Natural killer cell (primary cell): ENCODE measurements at places on chromosomes 3 and 15. TPM values are rescaled to one million over a fixed set of nuclear protein-coding genes. Genes with fewer than 3 reads are reported as not detected.

- no peaks in the 10 kb centered on the region for H3K27me3 ChIP-seq
- DNase-seq = no peak
- no peaks in the 10 kb centered on the region for H3K36me3 ChIP-seq
- H3K4me1 ChIP-seq = no peaks in the 10 kb centered on the region
These were observed 1162.4 kb downstream of the TUSC7 start for GRCh38 chr3:117871934-117872333.

The BNC1 gene
- not detected for total RNA-seq

GRCh38 chr15:65182538-65182937 lies 2.6 kb downstream of the CLPX start:
- peaks cover 24% of the 10 kb centered on the region for H3K4me1 ChIP-seq
- peaks cover 25% of the 10 kb centered on the region for H3K36me3 ChIP-seq
- DNase-seq = no peak
- no peak overlapping the region for H3K4me3 ChIP-seq
- H3K27ac ChIP-seq = no peak overlapping the region

The ANO10 gene
- total RNA-seq = 11.2 TPM

The CACNA1D gene
- total RNA-seq = 10.1 TPM

The KNG1 gene
- not detected for total RNA-seq

- no peak overlapping the region for H3K27ac ChIP-seq
- H3K27me3 ChIP-seq = no peaks in the 10 kb centered on the region
- H3K4me3 ChIP-seq = no peak overlapping the region
- no peaks in the 10 kb centered on the region for H3K36me3 ChIP-seq
These were observed 28.9 kb upstream of the RNF7 start for GRCh38 chr3:141709126-141709770.

The GOLGA8M gene
- total RNA-seq = 24.6 TPM

DNA sequence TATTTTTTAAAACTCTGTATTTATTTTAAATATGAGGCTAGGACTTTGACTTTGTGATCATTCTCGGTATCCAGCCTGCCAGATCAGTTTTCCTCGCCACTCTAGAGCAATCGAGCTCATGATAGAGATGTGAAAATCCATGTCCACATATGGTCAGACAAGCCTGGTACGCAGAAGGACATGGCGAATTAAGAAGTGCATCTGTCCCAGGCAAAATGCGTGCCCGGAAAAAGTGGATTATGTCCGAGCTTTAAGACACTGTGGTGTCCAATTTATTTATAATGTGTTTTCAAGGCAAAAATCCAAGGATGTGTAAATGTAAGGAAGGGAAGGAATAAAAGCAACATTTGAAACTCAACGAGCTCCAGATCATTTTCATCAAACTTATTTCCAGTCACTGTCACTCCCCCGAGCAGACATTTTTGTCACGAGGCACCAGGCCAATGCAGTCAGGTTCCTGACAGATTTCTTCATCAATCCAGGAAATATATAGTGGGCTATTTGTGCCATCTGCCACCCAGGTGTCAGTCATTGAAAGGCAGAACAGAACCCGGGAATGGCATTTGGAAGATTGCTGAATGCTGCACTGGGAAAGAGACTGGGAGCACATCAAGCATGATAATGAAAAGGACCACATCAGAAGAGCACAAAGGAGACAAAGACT lies 825.7 kb downstream of the SQOR start:
- H3K36me3 ChIP-seq = no peaks in the 10 kb centered on the region
- H3K27me3 ChIP-seq = no peaks in the 10 kb centered on the region
- DNase-seq = no peak
- H3K4me1 ChIP-seq = no peaks in the 10 kb centered on the region

The ZDHHC19 gene
- not detected for total RNA-seq

The KCNH8 gene
- total RNA-seq = not detected
